CD4-positive, alpha-beta T cell (primary cell): ENCODE measurements at places on chromosomes 13 and 19.

GRCh38 chr13:50842251-50842989 is 1.1 kb downstream of the DLEU7 start:
- no peak for DNase-seq

GRCh38 chr19:46656541-46656940 is 4.4 kb downstream of the DACT3 start:
- no peak for DNase-seq

- DNase-seq = no peak
These were observed 45.3 kb downstream of the CAPN12 start for GRCh38 chr19:38699027-38699346.

GRCh38 chr13:30972888-30973377 is 40.5 kb downstream of the TEX26 start:
- no peak for DNase-seq

DNA sequence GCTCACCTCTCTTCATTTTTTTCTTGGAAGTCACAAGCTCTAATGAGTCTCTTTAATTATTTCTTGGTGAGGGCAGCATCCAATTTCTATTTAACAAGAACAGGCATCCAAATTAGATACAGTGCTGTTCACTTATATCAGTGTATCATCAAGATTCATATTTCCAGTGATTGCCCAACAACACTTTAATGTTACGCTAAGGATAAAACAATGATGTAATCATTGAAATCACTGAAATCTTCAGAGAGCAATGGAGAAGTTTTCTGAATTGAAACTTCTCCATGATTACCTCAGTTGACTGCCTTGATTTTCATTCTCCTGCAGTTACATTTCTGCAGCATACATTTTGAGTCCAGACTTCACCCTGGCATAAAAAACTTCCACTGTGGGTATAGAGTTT is 17.1 kb upstream of the LRCH1 start:
- DNase-seq = no peak

GRCh38 chr19:19687090-19687489 is 18.5 kb downstream of the ZNF101 start:
- DNase-seq = no peak

DNA sequence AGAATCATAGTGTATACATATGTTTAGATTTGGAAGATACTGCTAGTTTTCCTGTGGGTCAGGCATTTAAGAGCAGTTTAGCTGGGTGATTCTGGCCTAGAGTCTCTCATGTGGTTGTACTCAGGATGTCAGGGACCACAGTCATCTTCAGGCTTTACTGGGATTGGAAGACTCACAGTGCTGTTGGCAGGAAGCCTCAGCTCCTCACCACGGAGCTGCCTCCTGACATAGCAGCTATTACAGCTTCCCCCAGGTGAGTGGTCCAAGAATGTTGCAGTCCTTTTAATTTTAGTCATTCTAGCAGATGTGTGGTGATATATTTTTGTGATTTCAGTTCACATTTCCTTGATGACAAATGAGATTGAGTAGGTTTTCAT is 16.9 kb upstream of the GPR18 start:
- no peak for DNase-seq

GRCh38 chr19:45217193-45217956 is 27.8 kb downstream of the EXOC3L2 start:
- no peak for DNase-seq

- no peak for DNase-seq
These were observed 939.0 kb upstream of the SLITRK1 start for GRCh38 chr13:84821261-84821660.

GRCh38 chr13:100460266-100460665 is 128.3 kb downstream of the GGACT start:
- DNase-seq = no peak

- no peak for DNase-seq
These were observed 41.8 kb downstream of the TPT1 start for GRCh38 chr13:45299194-45299593.

DNA sequence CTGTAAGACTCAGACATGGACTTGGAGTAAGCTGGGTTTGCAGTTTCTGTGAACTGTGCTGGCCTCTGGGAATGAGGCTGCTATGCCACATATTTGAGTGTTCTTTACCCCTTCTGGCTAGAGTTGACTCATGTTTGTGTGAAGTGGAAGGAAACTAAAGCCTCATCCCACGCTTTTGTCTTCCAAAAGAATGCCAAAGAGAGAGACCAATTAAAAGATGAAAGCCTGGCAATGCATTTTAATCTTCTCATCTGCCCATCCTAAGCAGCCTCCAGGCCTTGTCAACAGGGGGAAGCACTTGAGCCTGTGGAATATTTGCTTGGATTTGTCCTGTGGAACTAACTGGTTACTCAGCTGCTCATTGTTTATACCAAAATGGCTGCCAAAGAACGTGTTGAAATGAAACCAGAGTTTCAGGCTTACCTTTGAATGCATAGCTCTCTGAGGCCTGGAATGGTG is 49.1 kb downstream of the LMO7 start:
- no peak for DNase-seq

DNA sequence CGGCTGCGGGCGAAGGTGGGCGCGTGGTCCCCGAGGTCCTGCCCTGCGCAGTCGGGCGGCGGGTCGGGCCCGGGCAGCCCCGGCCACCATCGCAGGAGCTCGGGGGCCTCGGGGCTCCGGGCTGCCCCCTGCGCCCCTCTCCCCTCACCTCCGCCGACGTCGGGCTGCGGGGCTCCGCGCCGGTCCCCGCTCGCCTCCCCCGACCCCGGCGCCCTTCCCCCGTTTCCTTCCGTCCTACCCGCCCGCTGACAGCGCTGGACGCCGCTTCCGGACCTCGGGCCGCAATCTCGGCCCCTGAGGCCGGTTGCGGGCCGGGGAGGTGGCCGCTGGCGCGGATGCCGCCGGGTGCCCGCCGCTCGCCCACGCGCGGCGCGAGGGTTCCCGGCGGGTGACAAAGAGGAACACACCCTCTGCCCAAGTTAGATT is 720 bp downstream of the FARP1 start:
- no peak for DNase-seq

DNA sequence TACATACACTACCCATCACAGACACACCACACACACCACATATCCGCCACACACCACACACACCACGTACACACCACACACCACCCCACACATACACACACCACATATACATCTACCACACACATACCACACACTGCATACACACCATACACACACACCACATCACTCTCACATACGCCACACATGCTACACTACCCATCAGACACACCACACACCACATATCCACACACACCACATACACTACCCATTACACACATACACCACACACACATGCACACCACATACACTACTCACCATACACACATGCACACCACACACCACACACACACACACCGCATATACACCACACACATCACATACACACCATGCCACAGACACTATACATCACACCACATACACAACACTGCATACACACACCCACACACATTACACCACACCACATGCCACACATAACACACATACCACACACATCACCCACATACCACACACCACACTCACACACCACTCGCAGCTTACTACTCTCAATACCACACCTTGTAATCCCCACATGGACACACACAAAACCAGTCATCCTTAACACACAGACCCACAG is 9.5 kb downstream of the ERFL start:
- DNase-seq = no peak

- DNase-seq = no peak
These were observed 3.9 kb upstream of the SYCE2 start for GRCh38 chr19:12922959-12923358.

- no peak for DNase-seq
These were observed 395.8 kb upstream of the GPC6 start for GRCh38 chr13:92830821-92831220.

GRCh38 chr13:49859560-49859959 is 67.1 kb upstream of the KPNA3 start:
- DNase-seq = no peak

DNA sequence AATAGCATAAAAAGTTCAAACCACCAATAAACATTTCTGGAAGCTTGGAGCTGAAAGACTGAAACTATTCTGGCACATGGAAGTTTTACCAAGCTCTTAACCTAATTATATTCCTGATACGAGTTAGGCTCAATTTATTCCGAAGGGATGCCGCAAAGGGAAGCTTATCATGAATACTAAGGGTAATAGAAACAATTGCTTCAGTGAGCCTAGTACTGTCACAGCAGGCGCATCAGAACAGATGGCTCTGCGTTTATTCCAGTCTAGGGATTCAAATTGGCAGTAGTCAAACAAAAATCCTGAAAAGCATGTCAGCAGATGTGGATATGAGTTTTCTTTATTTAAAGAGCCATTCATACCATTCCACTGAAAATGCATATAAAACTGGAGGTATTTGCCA is 779.5 kb downstream of the GPC5 start:
- DNase-seq = no peak

DNA sequence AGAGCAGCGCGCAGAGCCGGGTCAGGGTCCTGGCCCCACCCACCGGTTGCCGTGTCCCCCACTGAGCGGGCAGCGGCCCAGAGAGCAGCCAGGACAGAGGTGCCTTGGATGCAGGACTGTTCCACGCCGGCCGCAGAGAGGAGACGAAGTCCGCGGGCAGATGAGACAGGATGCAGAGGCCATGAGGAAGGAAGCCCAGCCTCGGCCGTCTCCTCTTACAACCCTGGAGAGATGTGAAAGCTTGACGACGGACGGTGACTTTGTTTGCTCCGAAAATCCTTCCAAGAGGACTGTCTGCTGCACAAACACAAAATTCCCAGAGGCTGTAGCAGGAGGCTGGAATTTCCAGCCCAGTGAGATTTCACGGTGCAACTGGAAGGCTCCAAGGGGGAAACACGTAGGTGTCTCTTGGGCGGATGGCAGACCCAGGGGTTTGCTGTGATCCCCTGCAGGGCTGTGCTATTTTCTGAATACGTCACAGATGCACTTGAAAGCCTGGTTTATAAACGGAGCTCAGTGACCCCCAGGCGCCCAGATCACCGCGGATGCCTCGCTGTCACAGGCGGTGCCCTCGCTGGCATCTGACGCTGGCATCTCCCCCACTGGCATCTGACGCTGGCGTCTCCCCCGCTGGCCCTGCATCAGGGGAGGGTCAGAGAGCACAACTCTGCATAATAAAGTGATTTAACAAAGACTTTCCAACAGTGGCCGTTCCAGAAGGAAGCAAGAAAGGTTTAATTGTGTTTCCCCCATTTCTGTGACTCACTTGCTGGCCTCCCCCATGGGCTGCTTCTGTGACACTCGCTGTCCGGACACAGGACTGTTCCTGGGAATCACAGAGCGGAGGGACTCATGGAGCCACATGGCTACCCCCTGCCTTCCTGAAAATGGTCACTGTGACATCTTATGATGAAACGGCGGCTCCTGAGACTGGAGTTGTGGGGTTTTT is 62.0 kb upstream of the C13orf46 start:
- no peak for DNase-seq

DNA sequence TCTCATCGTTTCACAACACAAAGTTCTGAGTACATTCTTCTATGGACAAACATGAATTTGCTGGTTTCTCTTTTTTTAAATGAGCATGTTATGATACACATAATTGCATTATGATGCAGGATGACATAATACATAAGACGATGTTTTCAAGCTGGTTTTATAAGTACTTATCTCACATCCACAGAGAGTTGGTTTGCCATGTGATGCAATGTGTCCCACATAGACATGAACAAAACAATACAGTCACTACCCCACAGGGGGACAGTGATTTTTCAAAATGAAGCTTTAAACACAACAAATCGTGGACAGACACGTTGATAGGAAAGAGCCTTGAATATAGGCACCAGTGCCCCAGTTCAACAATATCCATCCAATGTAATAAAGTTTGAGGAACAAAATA is 447.1 kb downstream of the KLF12 start:
- no peak for DNase-seq

GRCh38 chr19:2275588-2276428 is 6.2 kb downstream of the PEAK3 start:
- DNase-seq = no peak

GRCh38 chr13:40456979-40457553 is 209.4 kb downstream of the FOXO1 start:
- DNase-seq = no peak

DNA sequence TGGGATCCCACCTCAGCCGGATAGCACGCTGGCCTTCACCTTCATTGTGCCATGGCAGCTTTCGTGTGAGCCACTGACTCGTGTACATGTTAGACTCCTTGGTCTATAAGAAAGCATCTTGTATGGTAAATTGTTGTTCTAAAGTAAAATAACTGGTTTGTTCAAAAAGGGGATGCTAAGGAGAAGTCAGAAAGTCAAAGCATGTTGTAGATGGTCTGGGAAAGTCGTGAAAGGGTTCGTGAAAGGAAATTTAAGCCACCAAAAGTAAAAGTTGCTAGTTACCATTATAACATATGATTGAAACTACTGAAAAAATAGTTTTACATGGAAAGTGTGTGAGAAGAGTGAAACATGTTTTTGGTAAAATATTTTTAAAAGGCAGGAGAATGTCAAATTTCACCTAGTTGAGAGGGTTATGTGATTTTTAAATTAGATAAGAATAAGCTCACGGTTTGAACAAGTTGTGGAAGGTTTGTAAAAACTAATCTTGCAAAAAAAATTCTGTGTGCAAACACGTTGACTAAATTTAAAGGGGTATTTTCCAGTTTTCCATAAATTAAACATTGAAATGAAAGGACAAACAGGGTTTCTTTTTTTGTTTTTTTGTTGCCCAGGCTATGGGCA is 23.4 kb downstream of the DPRX start:
- no peak for DNase-seq

DNA sequence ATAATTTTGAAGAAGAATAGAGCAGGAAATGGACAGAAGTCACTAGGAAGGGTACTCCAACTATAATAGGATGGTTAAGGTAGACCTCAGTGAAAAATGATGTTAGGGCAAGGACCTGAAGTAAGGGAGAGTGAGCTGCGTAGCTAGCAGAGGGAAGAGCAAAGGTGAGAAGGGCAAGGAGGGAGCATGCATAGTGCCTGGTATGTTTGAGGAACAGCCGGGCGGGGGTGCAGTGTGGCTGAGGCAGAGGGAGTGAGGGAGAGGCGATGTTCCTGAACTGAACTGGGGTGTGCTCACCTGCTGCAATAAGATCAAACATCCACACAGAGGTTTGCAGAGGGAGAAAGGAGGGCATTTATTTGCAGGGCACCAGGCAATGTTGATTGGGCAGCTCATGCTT is 110.4 kb downstream of the DNAJC15 start:
- no peak for DNase-seq

- no peak for DNase-seq
These were observed 10.8 kb downstream of the JOSD2 start for GRCh38 chr19:50500060-50500752.

DNA sequence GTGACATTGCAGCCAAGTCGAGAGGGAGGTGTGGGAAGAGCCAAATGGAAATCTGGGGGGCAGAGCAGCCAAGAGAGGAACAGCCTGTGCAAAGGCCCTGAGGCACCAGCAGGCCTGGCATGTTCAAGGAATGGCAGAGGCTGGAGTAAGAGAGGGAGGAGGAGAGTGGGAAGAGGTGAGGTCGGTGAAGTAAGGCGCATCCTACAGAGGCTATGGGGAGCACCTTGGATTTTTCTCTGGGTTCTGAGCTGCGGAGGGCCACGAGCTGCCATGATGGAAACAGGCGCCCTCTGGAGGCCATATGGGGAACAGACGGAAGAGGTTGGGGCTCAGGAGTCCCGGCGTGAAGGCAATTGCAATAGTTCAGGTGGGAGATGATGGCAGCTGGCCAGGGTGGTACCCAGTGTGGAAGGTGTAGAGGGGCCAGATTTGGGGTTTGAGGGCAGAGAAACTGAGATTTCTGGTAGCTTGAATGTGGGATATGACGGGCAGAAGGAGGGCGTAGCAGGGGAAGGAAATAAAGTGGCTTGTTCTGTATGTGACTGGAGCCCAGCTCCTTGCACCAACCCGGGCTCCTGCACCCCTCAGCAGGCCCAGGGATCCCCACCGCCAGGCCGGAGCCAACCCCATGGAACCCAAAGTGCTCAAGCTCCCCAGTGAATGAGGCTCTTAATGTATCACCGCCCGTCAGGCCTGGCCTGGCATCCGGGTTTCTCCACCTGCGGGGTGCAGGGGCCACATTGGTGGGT is 20.5 kb upstream of the STRN4 start:
- peak; percentile 38 for DNase-seq
